ENCODE measurements at places on chromosomes 6 and 20. TPM values are rescaled to one million over a fixed set of nuclear protein-coding genes. Genes with fewer than 3 reads are reported as not detected.

The CBLN4 gene
- not detected for total RNA-seq

The FITM2 gene
- 6.5 TPM for total RNA-seq

The TOX2 gene
- 11.0 TPM for total RNA-seq

The HAO1 gene
- total RNA-seq = not detected

The NR2E1 gene
- not detected for total RNA-seq
